ENCODE measurements at places on chromosomes 13 and 19. TPM values are rescaled to one million over a fixed set of nuclear protein-coding genes. Genes with fewer than 3 reads are reported as not detected.

GRCh38 chr13:107234319-107235073 is 666.6 kb upstream of the ARGLU1 start:
- no peak for DNase-seq

GRCh38 chr13:49635599-49636433 is 7.5 kb downstream of the ARL11 start:
- DNase-seq: no peak

- no peak for DNase-seq
Observed at GRCh38 chr13:42107421-42107820, 59.0 kb downstream of the DGKH start.

DNA sequence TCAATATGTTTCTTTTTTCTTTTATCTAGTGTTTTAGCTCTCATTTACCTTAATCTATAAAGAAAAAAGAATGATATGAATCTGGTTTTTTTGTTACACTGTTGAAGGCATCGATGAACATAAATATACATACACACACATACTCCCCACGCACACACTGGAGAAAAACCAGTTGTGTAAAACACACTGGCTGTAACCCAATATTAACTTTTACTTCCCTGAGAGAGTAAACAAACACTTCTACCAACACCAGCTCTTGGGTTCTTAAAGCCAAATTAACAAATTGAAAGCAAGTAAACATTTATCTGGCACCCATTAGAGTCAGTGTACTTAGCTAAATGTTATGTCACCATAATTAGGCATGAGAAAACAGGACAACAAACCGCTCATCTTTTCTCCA is 145.7 kb downstream of the ABCC4 start:
- no peak for DNase-seq

GRCh38 chr13:107675847-107676550 is 539.3 kb downstream of the LIG4 start:
- DNase-seq: no peak

GRCh38 chr19:4279267-4279529 is 132 bp downstream of the SHD start:
- no peak for DNase-seq

DNA sequence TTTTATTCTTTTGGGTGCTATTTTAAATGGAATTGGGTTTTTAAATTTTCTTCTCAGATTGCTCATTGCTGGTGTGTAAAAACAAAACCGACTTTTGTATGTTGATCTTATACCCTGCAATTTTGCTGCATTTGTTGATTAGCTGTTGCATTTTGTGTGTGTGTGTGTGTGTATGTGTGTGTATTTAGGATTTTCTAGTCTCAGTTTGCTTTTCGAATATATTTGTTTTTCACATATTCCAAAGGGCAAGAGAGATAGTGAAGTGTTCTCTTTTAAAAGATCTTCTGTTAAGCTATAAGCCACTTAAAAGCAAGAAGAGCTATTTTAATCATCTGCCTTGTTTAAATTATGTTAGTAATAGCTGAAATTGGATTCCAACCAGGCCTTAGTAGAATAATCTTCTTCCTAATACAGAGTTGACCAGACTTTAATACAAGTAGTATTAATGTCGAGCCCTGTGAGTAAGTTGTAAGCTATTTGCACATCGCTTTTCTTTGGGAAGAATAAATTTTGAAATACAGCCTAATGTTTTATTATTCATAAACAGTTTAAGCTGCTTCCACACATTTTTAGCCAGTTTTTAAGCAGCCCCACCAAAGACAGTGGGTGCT is 57.4 kb downstream of the TM9SF2 start:
- DNase-seq: no peak

GRCh38 chr13:37546087-37546486 is 52.5 kb downstream of the POSTN start:
- no peak for DNase-seq

DNA sequence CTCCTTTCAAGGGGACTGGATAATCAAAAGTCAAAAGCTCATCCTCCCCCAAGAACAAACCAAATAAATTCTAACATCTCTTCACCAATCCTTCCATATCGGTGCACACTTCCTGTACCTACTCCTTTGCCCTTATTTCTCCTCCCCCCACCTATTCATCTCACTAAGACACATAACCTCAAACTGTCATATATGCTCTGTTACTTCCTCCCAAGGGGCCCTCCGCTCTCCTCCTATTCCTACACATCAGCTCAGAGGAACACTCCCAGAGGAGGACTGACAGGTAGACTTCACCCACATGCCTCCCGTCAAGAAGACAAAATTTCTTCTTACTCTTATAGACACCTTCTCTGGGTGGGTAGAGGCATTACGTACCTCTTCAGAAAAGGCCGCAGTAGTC is 48.1 kb downstream of the ZNF93 start:
- no peak for DNase-seq

DNA sequence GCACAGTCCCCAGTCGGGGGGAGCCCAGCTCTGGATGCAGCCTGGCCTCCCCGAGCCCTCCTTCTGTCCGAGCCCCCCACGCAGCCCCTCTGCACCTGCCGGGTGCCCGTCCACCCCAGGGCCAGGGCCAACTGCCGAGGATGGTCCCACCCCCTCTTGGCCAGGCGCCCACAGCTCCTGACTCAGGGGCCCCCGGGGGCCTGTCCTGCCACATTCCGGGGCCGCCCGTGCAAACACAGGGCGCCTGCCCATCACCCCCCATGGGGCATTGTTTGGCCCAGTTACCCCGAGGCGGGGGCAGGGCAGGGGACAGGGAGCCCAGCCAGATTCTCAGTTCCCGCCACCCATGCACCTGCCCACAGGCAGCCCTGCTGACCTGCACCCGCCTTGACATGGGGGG is 5.3 kb upstream of the TCF3 start:
- no peak for DNase-seq

GRCh38 chr13:101898676-101899075 is 446.2 kb downstream of the ITGBL1 start:
- DNase-seq: no peak

GRCh38 chr19:34386645-34387445 is 17.4 kb upstream of the PDCD2L start:
- no peak for DNase-seq

- DNase-seq: no peak
Observed at GRCh38 chr13:44837250-44837649, 152.0 kb downstream of the NUFIP1 start.

GRCh38 chr19:37936166-37936565 is 29.2 kb downstream of the SIPA1L3 start:
- peak; percentile 54 for DNase-seq

DNA sequence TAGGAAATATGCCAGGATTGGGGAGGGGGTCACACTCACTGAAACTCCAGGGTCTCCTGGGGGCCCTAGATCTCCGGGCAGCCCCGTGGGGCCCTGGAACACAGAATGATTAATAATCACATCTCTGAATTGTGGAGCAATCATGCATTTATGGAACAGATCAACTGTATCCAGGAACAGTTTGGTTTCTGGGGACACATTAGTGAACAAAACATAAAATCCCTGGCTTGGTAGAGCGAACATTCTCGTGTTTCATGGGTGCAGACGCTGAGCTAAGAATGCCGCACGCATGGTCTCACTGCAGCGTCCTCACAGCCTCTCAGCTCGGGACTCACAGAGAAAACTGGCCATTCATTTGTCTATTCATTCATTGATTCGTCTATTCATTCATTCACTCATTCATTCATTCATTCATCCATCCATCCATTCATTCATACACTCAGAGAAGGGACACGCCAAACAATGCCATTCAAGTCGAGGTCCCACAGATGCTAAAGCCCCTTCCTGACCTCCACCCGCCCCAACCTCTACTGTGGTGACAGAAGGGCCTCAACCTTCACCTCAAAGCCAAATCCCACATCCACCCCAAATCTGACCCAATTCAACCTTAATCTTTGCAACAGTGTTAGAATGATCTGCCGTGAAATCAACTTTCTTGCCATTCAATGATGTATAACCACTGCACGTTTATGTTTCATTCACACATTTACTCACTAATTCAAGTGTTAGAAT is 35.0 kb upstream of the OLFM2 start:
- DNase-seq: no peak

DNA sequence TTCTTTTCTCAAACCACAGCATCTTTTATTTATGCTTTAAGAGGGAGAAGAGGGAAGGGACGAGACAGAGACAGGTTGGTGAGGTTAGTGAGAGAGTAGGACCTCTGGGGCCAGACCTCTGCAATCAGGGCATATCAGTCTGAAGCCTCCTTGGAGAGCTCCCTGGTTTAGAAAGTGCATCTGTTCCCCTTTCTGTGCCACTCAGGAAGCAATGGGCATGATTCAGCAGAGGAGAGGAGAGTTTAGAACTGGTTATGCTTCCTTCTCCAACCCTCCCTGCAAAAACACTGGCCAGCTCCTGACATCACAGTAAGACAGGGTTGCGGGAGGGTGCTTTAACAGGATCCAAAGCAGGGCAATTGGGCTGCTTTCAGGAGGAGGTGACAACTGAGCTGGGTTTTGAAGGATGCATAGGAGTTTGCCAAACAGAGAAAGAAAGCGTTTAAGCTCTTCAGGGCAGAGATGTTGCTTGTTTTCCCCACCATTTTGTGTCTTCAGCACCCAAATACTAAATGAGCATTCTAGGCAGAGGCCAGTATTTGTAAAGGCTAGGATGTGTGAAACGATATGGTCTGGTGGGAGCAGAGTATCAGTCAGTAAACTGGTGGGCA is 33.1 kb downstream of the CERS4 start:
- no peak for DNase-seq

GRCh38 chr19:4571305-4571917 is 11.9 kb upstream of the SEMA6B start:
- DNase-seq: no peak

DNA sequence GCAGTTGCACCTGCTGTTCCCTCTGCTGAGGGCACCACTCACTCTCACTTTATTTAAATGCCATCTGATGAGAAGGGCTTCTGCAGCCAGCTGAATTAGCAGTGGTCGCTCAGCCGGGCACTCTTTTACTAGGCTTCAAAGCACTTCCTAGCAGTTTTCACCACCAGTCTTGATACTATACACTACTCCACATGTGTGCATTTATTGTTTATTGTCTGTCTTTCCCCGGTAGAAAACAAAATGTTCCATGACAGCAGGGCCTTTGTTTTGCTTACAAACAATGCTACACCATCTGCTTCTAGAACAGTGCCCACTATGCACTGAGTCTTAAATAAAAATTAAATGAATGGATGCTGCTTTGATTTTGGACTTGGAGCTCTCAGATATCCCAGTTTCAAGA is 404.9 kb downstream of the FGF14 start:
- DNase-seq: no peak

- DNase-seq: no peak
Observed at GRCh38 chr13:106173346-106173745, 362.1 kb downstream of the EFNB2 start.

DNA sequence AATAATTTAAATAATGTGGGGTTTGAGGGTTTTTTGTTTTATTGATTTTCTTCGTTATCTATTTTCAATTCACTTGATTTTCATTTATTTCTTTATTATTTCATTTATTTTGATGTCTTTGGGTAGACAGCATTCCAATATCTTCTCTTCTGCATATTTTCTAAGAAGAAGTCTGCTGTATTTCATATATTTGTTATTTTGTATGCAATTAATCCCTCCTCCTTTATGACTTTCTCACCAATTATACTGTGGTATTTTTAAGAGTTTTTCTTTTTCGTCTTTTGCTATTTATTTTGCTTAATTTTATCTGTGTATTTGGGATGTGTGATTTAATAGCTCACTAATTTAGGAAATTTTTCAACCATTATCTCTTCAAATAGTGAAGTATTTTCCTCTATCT is 1444.4 kb upstream of the MIR17HG start:
- DNase-seq: no peak

- DNase-seq: no peak
Observed at GRCh38 chr19:45293682-45294081, 29.0 kb downstream of the CKM start.

The ELSPBP1 gene
- not detected for total RNA-seq

The HMG20B gene
- 50.9 TPM for total RNA-seq

The ZNF468 gene
- 20.9 TPM for total RNA-seq
